SJSA1 (cell line): ENCODE measurements at places on chromosomes 2 and 18. TPM values are rescaled to one million over a fixed set of nuclear protein-coding genes. Genes with fewer than 3 reads are reported as not detected.

- DNase-seq = no peak
Measured at GRCh38 chr18:32257084-32257785, 67.4 kb downstream of the MEP1B start.

The KCNJ3 gene
- total RNA-seq = not detected in 2 replicates

DNA sequence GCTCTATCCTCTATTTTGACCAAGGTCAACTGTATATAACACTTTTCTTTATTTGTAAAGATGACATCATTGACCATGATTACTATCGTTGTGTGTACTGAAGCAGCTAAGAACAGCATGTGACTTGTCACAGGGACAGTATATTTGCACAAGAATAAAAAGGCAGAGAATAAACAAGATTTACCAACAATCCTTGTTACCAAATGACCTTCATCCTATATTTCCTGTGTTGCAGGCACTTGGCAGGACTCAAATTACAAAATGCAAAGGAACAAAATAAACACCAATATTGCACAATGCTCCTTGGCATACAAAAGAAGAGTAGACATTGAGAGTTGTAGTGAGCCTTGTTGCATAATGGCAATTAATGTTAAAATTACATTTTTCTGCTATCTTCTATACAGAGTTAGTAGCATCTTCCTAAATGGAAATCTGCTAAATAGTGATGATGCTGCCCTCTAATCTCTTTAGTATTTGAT is 61.8 kb downstream of the RFTN2 start:
- no peak for DNase-seq

DNA sequence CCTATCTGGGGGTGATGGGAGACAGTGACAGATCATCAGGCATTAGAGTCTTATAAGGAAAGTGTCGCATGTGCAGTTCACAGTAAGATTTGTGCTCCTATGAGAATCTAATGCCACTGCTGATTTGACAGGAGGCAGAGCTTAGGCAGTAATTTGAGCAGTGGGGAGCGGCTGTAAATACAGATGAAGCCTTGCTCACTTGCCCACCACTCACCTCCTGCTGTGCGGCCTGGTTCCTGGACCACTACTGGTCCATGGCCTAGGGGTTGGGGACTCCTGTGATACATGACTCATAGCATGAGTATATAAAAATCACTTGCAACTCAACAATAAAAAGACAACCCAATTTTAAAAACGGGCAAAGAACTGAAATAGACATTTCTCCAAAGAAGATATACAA is 71.1 kb upstream of the ACAA2 start:
- no peak for DNase-seq

The TMEM163 gene
- not detected in 2 replicates for total RNA-seq

The OR6B2 gene
- total RNA-seq = not detected in 2 replicates

- DNase-seq = no peak
Measured at GRCh38 chr2:34143149-34143548, 544.0 kb upstream of the FAM98A start.
